ENCODE measurements at places on chromosomes 11 and 22. TPM values are rescaled to one million over a fixed set of nuclear protein-coding genes. Genes with fewer than 3 reads are reported as not detected.

- DNase-seq: no peak
Measured at GRCh38 chr11:76147106-76147740, 59.1 kb downstream of the WNT11 start.

- no peak for DNase-seq
Measured at GRCh38 chr22:39901565-39902146, 772 bp downstream of the GRAP2 start.

GRCh38 chr11:86617502-86617901 lies 54.9 kb downstream of the ME3 start:
- no peak for DNase-seq

- no peak for DNase-seq
Measured at GRCh38 chr22:49373289-49373666, 454.4 kb downstream of the BRD1 start.

The C1QTNF5 gene
- not detected for total RNA-seq

DNA sequence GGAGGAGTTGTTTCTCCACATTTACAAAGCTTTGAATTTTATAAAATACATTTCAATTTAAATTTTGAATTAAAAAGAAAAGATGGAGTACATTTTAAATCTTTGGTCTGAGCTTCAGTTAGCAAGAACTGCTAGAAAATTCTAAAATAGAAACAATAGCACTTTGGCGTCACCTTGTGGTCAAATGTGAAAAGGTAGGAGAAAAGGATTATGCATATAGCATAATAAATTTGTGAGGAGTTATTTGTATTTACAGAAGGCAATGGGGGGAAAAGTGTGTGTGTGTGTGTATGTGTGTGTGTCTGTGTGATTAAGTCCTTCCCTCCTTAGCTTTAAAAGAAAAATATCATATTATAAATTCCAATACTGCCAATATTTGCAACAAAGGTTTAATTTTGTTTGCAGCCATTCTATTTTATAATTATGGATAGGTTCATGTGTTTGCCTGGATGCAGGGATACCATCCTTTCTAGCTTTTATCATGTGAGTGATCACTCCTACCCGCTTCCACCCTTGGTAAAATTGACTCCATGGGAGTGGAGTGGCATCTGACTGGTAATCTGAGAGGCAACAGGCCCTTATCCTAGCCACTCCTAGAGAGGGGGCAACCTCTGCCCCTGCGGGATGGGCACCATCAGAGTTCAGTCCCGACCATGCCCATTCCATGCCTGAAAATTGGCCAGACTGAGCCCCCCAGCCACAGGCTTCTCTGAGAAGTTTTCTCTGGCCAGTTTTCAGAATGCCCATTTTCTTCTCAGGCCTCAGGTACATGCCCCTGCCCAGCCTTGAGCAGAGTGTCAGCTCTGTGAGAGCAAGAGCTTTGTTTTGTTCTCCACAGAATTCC lies 13.6 kb upstream of the LGR4 start:
- no peak for DNase-seq

DNA sequence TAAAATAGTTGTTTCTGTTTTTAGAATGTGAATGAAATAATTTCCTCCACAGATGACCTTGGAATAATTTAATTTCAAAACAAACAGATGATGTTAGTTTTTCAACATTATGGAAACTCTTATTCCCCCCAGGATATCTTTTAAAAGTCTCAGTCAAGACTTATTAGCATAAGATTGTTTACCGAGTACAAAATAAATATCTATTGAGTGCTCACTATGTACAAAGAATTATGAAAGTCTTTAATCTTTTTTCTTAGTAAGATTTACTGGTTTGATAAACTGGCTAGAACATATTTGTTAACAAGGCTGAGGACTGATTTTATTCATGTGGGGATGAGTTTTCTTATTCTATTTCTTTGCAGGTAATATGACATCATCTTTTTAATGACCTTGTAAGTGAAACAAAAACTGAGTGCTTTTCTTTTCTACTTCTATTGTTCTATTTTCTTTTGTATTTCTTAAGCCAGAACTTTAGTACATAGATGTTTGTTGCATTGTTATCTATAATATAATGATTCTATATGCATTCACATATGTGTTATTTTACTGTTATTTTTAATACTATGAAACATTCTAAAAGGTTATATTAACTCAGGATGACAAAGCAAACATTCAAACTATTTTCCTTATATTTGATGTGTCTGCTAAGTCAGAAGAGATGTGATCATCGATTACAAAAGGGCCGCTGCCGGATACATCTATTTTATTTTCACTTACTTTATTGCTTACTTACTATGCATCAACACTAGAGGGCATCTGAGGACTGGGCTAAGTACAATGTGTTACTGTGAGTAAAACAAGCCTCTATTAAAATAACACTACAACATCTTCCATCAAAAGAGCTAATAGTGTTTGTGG lies 111.0 kb upstream of the ARHGAP42 start:
- no peak for DNase-seq

The AMPD3 gene
- total RNA-seq: 43.4 TPM

- no peak for DNase-seq
Measured at GRCh38 chr11:12381875-12382274, 4.5 kb downstream of the PARVA start.

DNA sequence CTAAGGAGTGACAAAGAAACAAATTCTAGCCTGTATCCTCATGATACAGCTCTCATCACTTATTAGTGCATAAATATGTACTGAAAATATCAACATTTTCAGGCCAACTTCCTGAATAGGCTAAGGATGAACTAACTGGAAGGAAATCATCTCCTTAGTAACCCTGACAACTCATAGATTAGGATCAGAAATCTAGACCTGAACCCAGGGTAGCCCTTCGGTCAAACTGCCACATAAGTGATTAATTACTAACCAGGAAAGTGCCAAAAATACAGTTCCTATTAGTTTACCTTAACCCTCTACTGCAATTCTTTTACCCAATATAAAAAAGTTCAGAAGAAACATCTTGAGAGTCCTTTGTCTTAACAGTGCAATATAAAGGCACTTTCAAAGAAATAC lies 40.0 kb downstream of the AMBRA1 start:
- no peak for DNase-seq

The TYMP gene
- 18.0 TPM for total RNA-seq

The TREH gene
- not detected for total RNA-seq

- DNase-seq: no peak
Measured at GRCh38 chr22:42190274-42190673, 59.7 kb upstream of the CYP2D6 start.

GRCh38 chr22:19961201-19961580 lies 19.6 kb upstream of the TXNRD2 start:
- no peak for DNase-seq

DNA sequence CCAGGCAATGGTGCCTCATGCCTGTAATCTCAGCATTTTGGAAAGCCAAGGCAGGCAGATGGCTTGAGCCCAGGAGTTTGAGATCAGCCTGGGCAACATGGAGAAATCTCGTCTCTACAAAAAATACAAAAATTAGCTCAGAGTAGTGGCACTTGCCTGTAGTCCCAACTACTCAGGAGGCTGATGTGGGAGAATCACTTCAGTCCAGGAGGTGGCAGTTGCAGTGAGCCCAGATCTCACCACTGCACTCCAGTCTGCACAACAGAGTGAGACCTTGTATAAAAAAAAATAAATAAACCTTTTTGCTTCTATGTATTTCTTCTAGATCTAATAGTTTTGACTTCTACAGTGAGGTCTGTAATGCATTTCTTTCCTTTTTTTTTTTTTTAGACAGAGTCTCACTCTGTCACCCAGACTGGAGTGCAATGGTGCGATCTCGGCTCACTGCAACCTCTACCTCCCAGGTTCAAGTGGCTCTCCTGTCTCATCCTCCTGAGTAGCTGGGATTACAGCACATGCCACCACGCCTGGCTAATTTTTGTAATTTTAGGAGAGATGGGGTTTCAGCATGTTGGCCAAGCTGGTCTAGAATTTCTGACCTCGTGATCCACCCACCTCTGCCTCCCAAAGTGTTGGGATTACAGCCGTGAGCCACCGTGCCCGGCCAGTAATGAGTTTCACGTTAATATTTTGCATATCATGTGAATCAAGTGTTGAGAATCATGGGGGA lies 18.1 kb upstream of the RDX start:
- no peak for DNase-seq

GRCh38 chr22:17869285-17870096 lies 95.2 kb upstream of the BID start:
- DNase-seq: no peak

The MIOX gene
- not detected for total RNA-seq

The GGT5 gene
- total RNA-seq: not detected

The OR51B4 gene
- not detected for total RNA-seq

The NXPE2 gene
- not detected for total RNA-seq

GRCh38 chr11:38952698-38953097 lies 2354.7 kb upstream of the RAG2 start:
- no peak for DNase-seq

The KRTAP5-9 gene
- not detected for total RNA-seq

The OR2D2 gene
- not detected for total RNA-seq

DNA sequence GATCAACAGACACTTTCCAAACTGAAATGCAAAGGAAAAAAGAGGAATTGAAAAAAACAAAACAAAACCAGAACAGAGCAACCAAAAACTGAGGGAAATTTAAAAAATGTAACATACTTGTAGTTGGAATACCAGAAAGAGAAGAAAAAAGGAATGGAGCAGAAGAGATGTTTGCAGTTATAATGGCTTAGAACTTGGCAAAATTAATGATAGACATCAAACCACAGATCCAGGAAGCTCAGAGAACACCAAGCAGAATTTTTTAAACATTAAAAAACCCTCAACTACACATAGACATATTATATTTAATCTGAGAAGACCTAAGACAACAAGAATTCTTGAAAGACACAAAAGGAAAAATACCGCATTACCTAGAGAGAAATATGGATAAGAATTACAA lies 46.1 kb downstream of the ASCL2 start:
- no peak for DNase-seq

The CCDC87 gene
- total RNA-seq: not detected

- DNase-seq: no peak
Measured at GRCh38 chr11:126327281-126328000, 23.6 kb downstream of the DCPS start.

The INS gene
- total RNA-seq: not detected

The SMPD1 gene
- 43.6 TPM for total RNA-seq

DNA sequence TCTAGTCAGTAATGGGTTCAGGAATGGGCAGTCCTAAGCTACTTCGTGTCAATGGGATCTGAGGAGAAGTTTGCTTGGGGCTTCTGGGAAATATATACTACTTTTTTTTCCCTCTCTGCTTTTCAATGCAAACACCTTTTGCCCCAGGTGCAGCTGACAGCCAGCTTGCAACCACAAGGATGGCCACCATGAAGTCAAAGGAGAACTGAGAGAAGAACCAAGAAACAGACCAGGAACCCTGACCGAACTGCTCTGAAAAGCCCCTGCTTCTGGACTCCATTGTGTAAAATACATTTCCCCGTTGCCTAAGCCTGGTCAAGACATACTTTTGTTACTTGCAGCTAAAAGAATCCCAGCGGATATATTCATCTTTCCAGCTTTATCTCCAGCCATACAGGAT lies 20.1 kb upstream of the CD44 start:
- DNase-seq: no peak

- DNase-seq: no peak
Measured at GRCh38 chr11:128419012-128419767, 168.2 kb downstream of the ETS1 start.

The MRGPRE gene
- total RNA-seq: not detected

DNA sequence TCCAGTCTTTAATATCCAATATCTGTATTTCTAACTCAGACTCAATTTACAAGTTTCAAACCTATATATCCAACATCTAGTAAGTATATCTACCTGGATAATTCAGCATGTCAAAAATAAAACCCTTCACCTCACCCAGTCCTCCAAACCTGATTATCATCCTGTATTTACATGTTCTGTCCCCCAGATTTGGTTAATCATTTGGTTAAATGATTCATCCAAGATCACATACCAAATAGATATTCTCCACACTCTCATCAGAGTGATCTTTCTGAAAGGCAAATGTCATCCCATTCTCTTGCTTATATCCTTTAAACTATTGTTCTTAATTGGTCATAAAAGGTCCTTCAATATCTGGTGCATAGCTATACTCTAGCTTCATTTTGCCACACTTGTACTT lies 199.0 kb downstream of the SOX6 start:
- no peak for DNase-seq

DNA sequence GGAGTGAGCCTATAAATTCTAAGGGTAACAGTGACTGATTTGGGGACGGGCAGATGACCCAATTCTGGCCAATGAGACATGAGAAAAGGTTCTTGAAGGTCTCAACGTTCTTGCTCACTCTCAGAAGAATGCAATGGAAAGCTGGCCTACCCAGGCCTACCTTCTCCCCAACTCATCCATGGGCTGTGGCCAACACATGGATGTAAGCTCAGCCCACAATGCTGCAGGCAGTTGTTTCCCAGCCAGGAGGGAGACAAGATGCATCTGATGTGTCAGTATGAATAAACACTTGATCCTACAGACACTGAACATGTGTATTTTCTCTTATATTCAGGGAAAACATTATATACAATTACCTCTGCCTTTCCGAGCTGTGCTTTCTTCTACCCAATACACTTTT lies 24.4 kb downstream of the PI4KA start:
- no peak for DNase-seq

DNA sequence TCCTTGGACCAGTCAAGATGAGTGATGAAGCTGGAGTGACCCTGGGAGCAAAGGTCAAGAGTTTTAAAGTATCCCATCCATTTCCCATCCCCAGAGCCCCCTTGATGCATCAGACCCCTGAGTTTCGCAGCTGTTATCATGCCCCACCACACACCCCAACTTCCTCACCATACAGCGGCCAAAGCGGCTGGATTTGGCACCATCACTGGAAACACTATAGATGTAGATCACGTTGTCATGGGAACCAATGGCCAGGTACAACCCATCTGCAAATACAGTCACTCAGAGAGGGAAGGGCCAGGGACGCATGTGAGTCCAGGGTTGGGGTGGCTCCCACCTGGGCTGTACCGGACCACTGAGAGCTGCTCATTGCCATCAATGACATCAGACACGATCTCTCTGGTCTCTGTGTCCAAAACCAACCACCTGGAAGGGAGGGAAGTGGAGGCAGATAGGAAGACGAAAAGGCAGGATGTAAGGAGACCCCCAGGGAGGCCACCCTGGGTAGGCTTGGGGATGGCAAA lies 2.2 kb upstream of the MTA2 start:
- no peak for DNase-seq

DNA sequence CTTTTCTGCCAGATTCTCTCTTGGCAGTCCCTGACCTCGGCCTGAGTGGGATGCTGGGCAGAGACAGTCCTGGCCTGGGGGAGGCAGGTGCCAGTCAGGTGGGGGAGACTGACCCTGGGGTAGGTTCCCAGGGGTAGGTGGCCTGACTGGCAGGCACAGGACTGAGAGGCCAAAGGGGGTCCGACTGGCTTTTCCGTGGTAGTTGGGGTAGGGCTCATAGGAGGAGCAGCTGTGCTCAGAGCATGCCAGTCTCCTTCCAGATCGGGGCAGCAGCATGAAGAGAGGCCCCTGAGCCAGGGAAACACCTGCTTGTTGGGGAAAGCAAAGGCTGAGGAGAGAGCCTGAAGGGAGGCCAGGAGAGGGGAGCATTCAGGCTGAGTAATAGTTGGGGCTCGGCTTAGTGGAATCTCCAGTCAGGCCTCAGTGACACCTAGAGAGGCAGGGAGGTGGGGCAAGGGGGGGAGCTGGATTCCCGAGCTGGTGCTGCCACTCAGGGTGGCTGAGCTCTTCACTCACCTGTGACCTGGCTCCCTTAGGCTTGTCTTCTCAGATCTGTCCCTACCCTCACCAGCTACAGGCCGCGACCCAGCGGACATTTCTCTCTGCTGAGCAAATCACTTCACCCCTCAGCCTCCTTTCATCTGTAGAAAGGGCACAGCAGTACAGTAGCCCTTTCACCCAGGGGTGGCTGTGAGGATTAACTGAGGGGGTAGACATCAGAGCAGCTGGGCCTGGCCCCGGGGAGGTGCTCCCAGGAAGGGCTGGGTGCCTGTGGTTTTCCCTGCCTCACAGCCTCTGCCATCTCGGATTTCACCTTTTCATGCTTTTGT lies 26.2 kb downstream of the MCM5 start:
- no peak for DNase-seq

All from CD4-positive, alpha-beta memory T cell (primary cell).